ENCODE measurements at places on chromosomes 2 and 18.

DNA sequence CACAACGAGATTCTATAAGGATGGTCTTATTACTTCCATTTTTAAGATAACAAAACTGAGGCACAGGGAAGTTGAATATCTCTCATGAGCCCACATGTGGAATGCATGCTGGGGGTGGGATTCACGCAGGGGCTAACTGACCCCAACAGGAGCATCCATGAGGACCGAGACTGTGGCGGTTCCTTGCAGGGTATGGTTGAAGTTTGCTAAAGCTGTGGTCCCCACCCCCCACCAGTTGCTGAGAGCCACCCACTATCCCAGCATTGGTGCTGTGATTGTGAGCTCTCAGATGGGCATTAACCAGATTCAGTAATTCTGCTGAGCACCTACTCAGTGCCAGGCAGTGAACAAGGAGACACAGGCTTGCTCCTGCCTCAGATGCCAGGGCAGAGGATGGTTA, 116.0 kb upstream of the TEX51 start:
- DNase-seq, result no peak

GRCh38 chr2:232239951-232240681, 138.4 kb upstream of the ALPP start:
- no peak for DNase-seq

DNA sequence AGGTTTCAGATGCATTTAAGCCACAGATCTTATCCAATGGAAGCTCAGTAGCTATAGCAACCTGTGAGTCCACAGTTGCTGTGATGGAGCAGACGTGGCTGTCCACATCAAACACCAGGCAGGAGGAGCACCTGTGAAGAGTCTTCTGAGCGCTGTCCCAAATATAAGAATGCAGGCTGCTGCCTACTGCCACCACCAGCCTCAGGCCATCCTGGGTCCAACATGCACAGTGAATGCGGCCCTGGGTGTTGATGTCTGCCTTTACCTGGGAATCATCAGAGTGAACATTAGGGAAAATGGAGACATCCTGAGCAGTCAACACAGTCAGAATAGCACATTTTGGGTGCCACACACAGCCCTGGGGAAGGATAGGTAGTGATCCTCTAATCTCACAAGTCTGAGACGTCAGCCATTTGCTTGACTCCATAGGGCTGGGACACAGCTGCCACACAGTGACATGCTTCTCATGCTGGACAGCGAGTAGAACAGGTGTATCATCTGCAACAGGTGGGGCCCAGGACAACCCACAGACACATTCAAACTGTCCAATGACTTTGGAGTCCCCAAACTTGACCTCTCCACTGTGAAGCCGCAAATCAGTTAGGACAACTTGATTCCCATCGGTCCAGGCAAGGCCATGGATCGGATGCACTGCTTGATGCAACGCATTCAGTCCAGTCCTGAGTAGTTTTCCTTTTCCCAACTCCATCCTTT, 8.2 kb downstream of the WDCP start:
- no peak for DNase-seq

DNA sequence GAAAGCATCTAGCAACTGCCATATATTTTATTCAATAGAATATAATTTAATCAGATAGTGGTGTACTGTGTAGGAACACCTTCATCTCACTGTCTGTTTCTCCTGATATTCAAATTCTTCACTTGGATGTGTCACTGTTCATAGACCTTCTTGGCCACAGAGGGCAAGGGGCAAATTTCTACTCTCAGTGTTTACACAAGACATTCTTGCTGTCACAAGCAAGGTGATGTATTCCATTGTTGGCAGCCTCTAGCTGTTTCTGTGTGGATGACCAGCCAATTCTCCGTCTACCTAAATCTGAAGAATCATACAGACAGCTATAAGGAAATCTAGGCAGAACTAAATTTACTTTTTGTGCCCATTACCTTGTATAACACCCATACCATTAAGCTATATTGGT, 948.3 kb downstream of the CNTNAP5 start:
- no peak for DNase-seq

GRCh38 chr18:50065039-50065438, 129.9 kb downstream of the MYO5B start:
- DNase-seq, result no peak

DNA sequence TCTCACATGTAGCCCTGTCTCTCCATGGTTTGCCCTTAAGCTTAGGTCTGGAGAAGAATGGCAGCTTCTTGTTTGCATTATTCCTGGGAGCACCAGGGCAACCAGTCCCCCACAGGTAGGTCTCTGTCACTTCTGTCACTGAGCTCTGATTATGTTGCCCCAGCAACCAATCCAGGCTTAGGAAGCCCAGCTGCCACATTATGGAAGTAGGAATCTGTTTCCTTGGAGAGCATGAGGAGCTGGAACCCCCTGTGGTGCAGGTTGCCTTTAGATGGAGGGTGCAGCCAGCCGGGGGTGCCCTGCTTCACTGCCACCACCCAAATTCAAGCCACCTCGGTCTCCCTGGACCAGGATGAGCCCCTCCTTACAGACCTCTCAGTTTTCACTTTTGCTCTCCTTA, 4.8 kb downstream of the RESP18 start:
- no peak for DNase-seq

DNA sequence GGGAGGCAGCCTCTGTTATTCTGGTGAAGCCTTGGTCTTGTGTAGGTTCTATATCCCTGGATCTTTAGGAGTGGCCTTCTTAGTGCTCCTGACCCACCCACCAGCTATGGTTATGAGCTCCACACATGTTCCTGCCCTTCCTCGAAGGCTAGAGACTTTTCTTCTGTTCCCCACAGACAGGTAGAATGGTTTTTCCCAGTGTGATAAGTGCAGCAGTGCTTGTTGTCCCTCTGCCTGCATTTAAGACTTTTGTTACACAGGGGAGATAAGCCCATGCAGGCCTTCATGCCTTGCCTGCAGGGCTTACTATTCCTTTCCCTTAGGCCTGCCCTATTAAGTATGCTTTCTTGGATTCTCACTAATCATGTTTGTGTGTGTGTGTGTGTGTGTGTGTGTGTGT, 48.4 kb upstream of the DSC1 start:
- no peak for DNase-seq

- peak; percentile 86 for DNase-seq
Observed at GRCh38 chr2:20539776-20540586, 93.1 kb downstream of the RHOB start.

- DNase-seq, result no peak
Observed at GRCh38 chr18:74509856-74510769, 13.9 kb downstream of the CNDP2 start.

DNA sequence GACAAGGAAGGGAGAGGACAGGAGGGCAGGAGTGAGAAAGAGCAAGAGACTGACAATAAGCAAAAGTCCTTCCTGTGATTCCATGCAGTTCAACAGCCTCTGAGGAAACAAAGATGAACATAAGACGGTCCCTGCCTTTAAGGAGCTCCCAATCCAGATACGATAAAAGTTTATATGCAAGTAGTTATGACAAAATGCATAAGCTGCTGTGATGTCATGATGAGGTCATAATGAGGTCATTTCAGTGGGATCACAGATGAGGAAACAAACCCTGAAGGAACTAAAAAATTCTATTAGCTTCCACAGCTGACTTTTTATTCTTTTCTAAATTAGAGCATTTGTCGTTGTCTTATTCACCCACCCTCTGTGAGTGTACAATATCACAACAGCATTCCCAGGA, 458.5 kb upstream of the ACVR2A start:
- no peak for DNase-seq

GRCh38 chr2:40160751-40161218, 291.1 kb downstream of the SLC8A1 start:
- DNase-seq, result no peak

DNA sequence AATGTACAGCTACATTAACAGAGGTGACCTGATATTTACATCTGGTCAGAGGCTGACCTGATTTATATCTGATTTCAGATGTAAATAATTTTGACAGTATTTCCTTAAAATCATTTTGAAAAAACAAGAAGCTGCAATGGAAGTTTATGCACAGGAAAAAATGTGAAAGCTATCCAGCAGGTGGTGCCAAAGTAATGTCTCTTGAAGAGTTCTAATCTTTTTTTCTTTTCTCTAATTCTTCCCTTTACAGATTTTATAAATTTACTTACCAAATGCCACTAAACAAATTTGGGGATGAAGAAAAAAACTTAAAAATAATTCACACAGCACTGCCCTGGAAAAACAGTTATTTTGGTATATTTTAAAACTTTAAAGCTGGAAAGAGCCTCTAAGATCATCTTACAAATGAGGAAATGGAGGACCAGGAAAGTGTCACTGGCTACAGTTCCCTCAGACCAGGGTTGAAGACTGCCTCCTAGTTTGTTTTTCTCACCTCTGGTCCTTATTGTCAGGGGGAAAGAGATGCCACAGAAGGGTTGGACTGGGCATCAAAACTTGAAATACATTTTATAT, 16.4 kb upstream of the FBLN7 start:
- no peak for DNase-seq

DNA sequence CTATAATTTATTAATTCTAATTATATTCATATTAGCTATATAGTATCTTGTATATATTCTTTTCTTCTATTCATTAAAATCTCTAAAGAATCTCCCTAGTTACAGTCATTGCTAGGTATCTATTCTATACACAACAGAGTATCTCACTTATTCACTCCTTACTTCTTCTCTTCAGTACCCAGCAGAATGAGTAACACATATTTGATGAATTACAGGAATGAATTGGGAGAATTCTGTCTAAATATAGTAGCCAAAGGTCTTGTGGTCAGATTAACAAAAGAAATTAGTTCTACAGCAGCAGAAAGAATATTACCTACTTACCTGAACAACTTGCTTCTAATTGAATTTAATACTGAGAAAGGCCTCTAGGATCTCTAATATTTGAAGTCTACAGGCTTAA, 758.0 kb upstream of the ZEB2 start:
- DNase-seq, result no peak

GRCh38 chr2:225114786-225115323, 72.6 kb upstream of the DOCK10 start:
- no peak for DNase-seq

- DNase-seq, result no peak
Observed at GRCh38 chr2:127455566-127456493, 37.6 kb downstream of the PROC start.

DNA sequence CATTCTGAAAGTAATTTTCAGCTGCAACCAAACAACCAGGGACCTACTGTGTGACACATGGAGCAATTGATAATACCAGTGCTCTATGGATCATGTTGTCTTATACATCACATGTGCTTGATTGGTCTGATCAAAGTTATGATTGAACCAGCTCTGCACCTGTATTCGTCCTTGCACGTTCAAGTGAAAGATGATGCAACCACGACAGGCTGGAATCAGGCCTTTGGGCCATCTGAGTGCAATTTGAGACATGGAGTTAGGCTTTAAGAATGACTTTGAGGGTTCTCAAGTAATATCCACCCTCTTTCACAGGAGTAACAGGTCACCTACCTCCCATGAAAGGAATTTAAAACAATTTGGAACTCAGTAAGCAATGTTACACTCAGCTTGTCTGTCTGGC, 165.2 kb downstream of the SLC8A1 start:
- DNase-seq, result no peak

DNA sequence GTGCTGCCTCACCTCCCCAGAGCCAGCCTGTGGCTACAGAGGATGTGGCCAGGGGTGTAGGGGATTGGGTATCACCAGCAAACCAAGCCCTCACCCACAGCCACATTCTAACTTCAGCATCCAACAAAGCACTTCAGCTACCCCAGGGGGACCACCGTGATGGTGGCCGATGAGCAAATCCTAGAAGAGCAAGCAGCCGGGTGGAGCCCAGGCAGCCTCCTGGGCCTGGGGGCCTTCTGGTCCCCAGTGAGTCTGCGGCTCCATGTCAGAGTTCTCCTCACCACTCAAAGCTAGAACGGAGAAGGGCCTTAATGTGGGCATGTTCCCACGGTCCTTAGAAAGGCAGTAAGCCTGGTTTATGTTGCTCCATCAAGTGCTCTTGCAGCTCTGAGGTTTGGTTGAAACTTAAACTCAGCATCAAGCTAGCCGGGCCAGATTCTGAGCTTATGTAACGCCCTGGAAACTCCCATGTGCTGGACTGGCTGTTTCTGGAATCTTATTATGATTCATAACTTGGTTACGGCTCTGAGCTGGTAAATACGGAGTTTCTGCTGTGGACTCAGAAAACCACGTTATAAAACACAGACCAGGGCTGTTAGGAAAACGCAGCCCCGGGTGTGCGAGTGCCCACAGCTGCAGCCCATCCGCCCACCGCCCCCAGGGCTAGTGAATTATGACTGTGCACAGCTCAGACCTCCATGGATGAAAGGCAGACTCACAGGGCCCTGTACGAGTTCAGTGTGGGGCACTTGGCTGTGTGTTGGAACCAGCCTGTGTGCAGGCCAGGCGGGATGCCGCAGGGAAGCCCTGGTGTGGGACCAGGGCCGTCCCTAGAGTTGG, 99.8 kb downstream of the SEPTIN10 start:
- no peak for DNase-seq

GRCh38 chr2:112850588-112850987, 14.0 kb upstream of the IL1B start:
- DNase-seq, result no peak

GRCh38 chr18:3279201-3280185, 17.6 kb downstream of the MYL12B start:
- DNase-seq, result no peak

DNA sequence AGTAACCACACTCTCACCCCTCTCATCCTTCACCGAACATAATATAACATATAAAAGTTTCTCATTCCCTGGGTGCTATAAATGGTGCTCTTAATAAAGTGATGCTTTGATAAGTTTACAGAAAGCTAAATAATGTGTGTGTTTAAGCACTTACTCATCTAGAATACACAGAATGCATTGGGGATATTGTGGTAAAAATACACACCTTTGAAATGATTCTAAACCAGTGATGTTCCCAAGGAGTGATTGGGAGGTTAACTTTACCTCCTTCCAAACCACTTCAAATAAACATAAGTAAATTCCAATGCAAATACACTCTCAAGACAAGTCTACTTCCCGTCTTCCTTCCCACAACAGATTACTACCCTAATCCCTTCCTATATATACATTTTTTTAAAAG, 85.3 kb upstream of the TWSG1 start:
- DNase-seq, result no peak

- no peak for DNase-seq
Observed at GRCh38 chr2:30398084-30398873, 48.8 kb upstream of the LCLAT1 start.

- no peak for DNase-seq
Observed at GRCh38 chr2:85583667-85584353, 421 bp upstream of the VAMP5 start.

DNA sequence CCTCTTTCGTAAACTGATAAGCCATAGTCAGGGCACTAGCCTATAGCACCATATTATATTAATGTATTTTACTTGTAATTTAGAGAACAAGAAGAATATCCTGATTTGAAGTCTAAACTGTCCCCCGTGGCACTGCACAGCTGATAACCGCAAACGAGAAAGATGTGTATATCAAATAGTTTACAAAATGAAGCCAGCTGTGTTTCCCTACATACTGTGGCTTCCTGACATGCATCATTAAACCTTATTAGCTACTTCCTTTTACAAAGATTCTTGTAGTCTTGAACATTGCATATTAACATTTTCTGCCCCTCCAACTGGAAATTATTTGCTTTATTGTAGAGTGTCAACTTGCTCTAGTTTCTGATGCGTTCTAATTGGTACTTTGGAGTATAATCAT, 153.5 kb upstream of the NFATC1 start:
- DNase-seq, result no peak
